ENCODE measurements at places on chromosomes 16 and 17.

GRCh38 chr16:57297856-57298255 is 13.4 kb upstream of the PLLP start:
- DNase-seq = no peak

GRCh38 chr17:12040478-12040877 is 19.8 kb downstream of the MAP2K4 start:
- no peak for DNase-seq

DNA sequence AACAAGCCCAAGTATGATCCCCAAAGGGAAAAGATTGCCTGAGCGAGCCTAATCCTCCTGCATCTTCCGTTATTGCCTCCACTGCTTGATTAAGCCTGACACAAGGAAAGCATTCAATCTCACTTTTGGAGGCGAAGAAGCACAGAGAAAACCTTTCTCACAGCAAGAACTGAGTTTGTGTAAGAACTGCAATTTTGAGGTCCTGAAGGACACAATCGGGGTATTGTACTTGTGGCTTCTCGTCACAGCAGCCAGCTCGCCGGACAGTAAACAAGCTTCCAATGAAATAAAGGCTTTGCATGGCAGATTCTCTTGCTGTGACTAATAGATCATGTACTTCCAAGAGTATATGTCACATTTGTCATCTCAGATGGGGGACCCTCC is 18.7 kb upstream of the FOXF1 start:
- DNase-seq = no peak

GRCh38 chr17:526425-526824 is 173.8 kb upstream of the RPH3AL start:
- DNase-seq = no peak
